HFFc6 (cell line): ENCODE measurements at places on chromosomes 4 and X. TPM values are rescaled to one million over a fixed set of nuclear protein-coding genes. Genes with fewer than 3 reads are reported as not detected.

CT55 gene
- not detected in 3 replicates for total RNA-seq

GRCh38 chr4:149140841-149141240 lies 674.8 kb downstream of the IQCM start:
- no peak for DNase-seq

- no peak for DNase-seq
Observed at GRCh38 chrX:37677765-37678164, 7.8 kb upstream of the XK start.

DNA sequence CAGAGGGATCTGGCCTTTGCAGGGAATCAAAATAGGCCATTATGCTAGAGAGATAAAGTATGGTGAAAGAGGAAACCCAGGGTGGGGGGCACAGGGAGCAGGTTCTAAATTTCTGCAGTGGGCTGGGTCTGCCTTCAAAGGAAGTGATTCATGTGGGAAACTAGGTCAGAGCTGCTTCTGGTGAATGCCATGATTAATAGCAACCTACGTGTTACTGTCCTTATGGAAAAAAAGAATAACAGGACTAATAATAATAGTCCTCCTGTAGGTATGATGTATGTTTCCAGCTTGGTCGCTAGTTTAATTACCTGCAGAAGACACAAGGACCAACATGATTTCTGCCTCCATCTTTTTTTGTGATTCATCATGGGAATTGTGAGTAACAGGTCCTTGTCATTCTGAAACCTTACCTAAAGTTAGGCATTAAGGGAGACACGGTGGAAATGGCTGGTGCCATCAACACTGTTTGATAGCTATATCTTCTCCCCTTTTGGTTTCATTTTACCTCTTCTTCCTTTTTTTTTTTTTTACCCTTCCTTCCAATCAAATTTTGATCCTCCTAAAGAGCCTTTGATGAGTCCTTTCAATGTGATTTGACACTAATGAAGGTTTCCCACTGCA lies 180.4 kb downstream of the CPEB2 start:
- no peak for DNase-seq

DNA sequence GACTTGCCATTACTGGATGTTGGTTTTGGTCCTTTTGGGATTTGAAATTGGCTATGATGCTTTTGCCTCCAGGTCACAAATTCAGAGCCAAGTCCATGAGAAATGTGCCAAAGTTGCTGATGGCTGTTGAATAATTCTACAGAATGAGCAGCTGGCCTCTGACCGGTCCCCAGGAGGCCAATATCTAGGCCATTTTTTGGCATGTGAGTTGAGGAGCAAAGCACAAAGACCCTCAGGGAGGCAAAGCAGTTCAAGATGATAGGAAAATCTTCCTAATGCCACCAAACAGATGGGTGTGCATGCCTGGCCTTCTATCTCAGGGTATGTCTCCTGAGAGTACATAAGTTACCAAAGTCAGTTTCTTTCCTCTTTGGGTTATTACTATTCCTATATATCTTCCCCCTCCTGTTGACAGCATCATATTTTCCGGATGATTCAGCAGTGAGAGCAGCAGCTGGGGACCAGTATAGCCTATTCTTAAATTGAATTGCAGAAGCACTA lies 44.4 kb downstream of the SEL1L3 start:
- DNase-seq: peak; percentile 25
